ENCODE measurements at places on chromosomes 4 and X. TPM values are rescaled to one million over a fixed set of nuclear protein-coding genes. Genes with fewer than 3 reads are reported as not detected.

The MID1 gene
- total RNA-seq = 0.27 TPM

The ZFYVE28 gene
- 19.7 TPM for total RNA-seq

The GK gene
- total RNA-seq = 100 TPM

The TAF7L gene
- not detected for total RNA-seq

The CXCL1 gene
- not detected for total RNA-seq

The FAM120C gene
- 6.1 TPM for total RNA-seq

The TBX22 gene
- total RNA-seq = not detected

The USP17L5 gene
- not detected for total RNA-seq

The SPP1 gene
- total RNA-seq = 0.45 TPM

The CRLF2 gene
- 0.44 TPM for total RNA-seq

The ZCCHC18 gene
- total RNA-seq = 0.36 TPM

The NPY2R gene
- not detected for total RNA-seq

The CLTRN gene
- 0.41 TPM for total RNA-seq

The CLNK gene
- not detected for total RNA-seq

The DMD gene
- 0.64 TPM for total RNA-seq

The FRMPD4 gene
- total RNA-seq = not detected

The UFSP2 gene
- total RNA-seq = 33.0 TPM

The RAB9B gene
- total RNA-seq = 0.57 TPM

The TMEM156 gene
- total RNA-seq = 28.0 TPM

The SLC2A9 gene
- 0.10 TPM for total RNA-seq

The SPANXC gene
- not detected for total RNA-seq

The SLC38A5 gene
- total RNA-seq = 70.7 TPM

The OPN1MW2 gene
- total RNA-seq = not detected

The HEPH gene
- not detected for total RNA-seq

The SOD3 gene
- total RNA-seq = not detected

The GYPB gene
- total RNA-seq = not detected

The OR13H1 gene
- not detected for total RNA-seq

The GAGE12H gene
- total RNA-seq = not detected

The NDNF gene
- total RNA-seq = not detected

The POLN gene
- 4.0 TPM for total RNA-seq

The SSX4B gene
- total RNA-seq = not detected

The COX7B2 gene
- not detected for total RNA-seq

The GAGE1 gene
- not detected for total RNA-seq

The SAGE1 gene
- not detected for total RNA-seq

The CFAP47 gene
- not detected for total RNA-seq

The FGF2 gene
- total RNA-seq = 0.56 TPM

The PDE6B gene
- 22.9 TPM for total RNA-seq

The COX18 gene
- total RNA-seq = 18.6 TPM

The PABPC4L gene
- total RNA-seq = not detected

The PLS3 gene
- 0.48 TPM for total RNA-seq

The SFRP2 gene
- not detected for total RNA-seq

The ACE2 gene
- total RNA-seq = not detected

The IL15 gene
- total RNA-seq = 1.4 TPM

The CYLC1 gene
- not detected for total RNA-seq

The DNAAF6 gene
- total RNA-seq = not detected

The GAGE12D gene
- not detected for total RNA-seq

The GPR119 gene
- not detected for total RNA-seq

The ZRSR2 gene
- total RNA-seq = 16.2 TPM

Measured in activated CD4-positive, alpha-beta memory T cell treated with anti-CD3 and anti-CD28 coated beads for 36 hours (primary cell).